ENCODE measurements at places on chromosomes 5 and 9.

DNA sequence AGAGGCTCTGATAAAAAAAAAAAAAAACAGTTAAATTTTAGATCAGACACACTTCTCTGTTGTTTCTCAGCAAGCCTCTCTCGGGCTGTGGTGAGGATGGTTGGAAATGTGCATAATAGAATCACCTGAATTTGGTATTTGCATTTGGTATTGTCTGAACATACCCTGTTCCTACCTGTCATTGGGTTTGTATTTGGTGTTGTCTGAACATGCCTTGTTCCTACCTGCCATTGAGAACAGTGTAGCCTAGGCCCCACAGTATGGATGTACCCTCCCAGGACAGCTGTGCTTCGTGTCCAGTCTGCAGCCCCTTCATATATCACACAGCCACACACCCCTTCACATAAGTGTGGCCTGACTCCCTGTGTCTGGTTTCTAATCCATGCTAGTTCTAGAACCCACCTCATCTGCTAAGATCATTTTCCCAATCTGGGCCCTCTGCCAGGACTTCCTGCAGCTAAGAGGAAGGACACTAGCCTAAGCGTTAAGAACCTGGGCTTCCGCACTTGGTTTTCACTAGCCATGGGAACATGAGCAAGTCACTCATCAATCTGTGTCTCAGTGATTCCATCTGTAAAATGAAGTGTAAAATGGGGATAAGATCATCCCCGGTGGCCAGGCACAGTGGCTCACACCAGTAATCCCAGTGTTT lies 49.2 kb downstream of the ITGA2 start:
- ATAC-seq, result no peak

DNA sequence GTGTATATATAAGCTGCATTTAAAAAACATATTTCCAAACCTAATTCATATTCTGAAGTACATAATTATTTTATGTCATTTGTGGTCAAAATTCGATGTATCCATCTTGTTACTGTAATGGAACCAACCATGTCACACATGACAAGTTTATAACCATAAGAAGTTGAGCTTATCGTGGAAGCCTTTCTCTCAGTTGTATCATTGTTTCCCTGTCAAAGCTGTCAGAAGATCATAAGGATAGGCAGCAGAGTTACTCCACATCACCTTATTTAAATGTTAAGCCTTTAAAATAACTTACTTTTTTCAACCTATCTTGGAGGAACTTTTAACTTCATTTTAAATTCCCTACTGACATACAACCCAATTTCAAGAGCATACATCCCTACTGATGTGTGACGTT lies 841.5 kb downstream of the PTPRD start:
- ATAC-seq, result no peak

- ATAC-seq, result no peak
Measured at GRCh38 chr5:77599679-77600078, 38.8 kb downstream of the OTP start.

DNA sequence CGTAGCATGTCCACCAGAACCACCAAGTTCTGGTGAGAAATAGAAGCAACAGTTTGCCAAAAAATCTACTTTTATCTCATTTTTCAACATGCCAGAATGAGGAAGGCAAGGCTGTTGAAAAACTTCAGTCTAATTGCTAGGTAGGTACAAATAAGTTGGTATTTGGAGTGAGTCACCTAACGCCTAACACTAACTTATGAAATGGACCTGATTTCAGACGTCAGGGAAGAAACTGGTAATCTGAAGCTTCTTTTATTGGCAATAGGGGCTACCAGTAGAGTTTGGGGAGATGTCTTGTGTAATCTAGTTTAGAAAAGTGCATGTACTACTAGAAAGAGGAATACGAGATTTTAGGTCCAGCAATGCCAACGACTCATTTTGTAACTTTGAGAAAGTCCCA lies 4.4 kb upstream of the PDE6A start:
- no peak for ATAC-seq

GRCh38 chr9:86830356-86830755 lies 117.0 kb downstream of the GAS1 start:
- no peak for ATAC-seq

GRCh38 chr9:136521537-136521936 lies 24.3 kb downstream of the NOTCH1 start:
- no peak for ATAC-seq

GRCh38 chr9:130995086-130996011 lies 13.6 kb upstream of the LAMC3 start:
- no peak for ATAC-seq

GRCh38 chr9:125043631-125044030 lies 99.7 kb downstream of the SCAI start:
- no peak for ATAC-seq

DNA sequence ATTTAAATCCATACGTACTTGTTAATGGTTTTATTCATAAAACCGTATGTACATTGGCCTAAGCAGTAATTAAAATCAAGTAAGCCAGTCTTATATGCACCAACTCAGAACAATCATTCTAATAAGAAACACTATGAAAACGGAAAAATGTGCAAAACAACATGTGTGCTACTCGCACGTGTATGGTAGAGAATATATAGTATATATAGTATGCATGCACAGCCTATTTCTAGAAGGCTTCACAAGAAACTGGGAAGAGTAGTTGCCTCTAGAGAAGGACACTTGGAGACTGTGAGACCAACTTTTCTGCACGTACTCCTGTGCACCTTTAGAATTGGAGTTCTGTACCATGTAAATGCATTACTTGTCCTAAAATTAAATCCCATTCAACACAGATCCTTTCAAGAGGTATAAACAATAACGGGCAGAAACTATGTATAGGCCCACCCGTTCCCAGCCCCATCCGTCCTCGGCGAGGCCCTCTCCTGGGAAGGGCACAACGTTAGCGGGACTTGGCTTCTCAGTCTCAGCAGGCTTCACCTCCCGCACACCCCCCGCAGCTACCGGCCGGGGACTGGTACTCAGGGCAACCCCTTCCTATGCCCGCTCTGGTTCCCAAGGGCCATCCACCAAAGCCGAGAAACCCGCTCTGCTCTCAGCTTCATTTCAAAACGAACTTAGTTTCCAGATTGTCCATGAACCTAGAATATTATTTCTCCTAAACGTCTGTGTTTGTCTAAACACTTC lies 2.0 kb downstream of the CDC14B start:
- no peak for ATAC-seq

- no peak for ATAC-seq
Measured at GRCh38 chr5:96297290-96297689, 135.8 kb downstream of the PCSK1 start.

DNA sequence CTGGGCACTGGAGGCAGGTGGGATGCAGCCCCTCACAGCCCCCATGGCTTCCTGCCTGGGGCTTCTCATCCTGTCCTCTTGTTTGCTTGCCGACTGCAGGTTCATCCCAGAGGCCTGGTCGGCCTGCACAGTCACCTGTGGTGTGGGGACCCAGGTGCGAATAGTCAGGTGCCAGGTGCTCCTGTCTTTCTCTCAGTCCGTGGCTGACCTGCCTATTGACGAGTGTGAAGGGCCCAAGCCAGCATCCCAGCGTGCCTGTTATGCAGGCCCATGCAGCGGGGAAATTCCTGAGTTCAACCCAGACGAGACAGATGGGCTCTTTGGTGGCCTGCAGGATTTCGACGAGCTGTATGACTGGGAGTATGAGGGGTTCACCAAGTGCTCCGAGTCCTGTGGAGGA lies 232.7 kb downstream of the ADAMTSL1 start:
- no peak for ATAC-seq

- ATAC-seq, result no peak
Measured at GRCh38 chr9:92589923-92590322, 54.1 kb upstream of the ECM2 start.

DNA sequence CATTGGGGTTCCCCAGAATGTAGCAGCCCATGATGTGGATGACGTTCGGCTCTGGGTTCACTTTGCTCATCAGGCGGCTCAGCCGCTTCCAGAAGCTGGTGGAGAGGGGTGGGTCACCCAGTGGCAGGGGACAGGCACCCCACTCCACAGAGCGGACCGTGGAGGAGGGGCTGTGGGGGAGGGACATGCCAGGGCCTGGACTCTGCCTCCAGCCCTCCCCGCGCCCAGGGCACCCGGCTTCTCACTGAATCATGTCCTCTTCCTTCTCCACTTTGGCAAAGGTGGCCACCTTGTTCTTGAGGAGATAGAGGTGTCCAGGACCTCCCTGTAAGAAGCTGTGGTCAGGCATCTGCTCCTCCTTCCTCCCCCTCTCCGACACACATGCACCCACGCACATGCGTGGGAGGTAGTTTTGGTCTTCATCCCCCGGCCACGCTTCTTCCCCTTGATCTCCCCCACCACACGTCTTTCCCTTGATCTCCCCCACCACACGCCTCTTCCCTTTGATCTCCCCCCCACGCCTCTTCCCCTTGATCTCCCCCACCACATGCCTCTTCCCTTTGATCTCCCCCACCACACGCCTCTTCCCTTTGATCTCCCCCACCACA lies 8.9 kb upstream of the ENTPD8 start:
- ATAC-seq, result no peak

GRCh38 chr5:34833976-34834793 lies 4.8 kb upstream of the TTC23L start:
- no peak for ATAC-seq

DNA sequence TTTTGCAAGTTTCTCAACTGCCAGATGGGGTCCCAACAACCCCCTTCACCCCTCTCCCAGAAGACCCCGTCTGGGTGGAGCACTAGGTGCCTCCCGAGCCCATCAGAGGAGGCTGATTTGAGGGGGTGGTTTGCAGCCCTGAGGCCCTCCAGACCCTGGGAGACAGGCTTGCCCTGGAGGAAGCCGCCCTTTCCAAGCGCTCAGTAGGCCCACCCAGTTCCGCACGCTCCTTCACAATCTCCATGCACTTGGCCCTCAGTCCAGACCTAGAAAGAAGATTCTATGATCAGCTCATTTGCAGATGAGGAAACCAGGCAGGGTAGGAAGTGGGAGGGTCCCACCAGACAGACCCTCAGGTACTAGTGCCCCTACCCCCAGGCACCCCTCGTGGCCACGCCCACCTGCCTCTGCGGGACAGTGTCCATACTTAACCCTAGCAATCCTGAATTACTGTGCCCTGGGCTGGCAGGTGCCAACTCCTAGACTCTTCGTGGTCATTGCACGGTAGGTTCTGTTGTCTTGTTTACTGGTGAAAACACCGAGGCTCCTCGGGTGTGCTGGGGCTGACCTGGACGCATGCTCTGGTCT lies 22.3 kb downstream of the OR2V1 start:
- no peak for ATAC-seq

- no peak for ATAC-seq
Measured at GRCh38 chr9:15253197-15253596, 53.8 kb downstream of the TTC39B start.

- no peak for ATAC-seq
Measured at GRCh38 chr9:20369391-20369790, 252.9 kb downstream of the MLLT3 start.

- no peak for ATAC-seq
Measured at GRCh38 chr5:17204133-17204489, 13.3 kb upstream of the BASP1 start.

- peak; percentile 36 for ATAC-seq
Measured at GRCh38 chr5:144187699-144188294, 17.1 kb downstream of the KCTD16 start.

- ATAC-seq, result no peak
Measured at GRCh38 chr5:167049771-167050567, 1241.5 kb upstream of the WWC1 start.

DNA sequence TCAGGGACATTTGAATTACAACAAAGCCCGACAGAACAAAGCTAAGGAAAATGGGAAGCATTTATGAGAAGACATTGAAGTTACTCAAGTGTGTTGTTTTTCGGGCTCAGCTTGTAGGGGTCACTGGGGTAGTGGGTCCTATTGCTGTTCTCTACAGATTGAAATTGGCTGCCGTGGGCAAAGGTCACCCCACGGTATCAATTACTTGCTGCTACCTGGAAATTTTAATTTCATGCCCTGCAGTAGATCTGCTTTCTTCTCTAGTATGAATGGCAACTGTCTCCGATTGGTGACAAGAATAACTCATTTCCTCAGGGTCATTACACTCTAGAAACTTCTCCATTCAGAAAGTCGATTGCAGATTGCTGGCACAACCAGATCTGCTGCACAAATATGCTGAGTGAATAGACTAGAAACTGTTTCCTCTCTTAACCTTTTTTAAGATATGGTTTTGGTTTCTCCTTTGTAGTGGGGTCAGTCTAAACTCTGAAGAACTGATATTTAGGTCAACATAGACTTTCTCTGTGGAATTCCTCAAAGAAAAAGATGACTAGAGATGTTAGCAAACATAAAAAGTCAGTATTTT lies 454.1 kb downstream of the ARHGEF28 start:
- no peak for ATAC-seq

GRCh38 chr9:37340961-37341360 lies 81.5 kb upstream of the GRHPR start:
- no peak for ATAC-seq

- ATAC-seq, result no peak
Measured at GRCh38 chr5:116409591-116410296, 164.9 kb downstream of the SEMA6A start.

GRCh38 chr5:140362875-140363630 lies 3.1 kb downstream of the SLC4A9 start:
- peak; percentile 92 for ATAC-seq

GRCh38 chr5:14373685-14374084 lies 207.9 kb upstream of the OTULINL start:
- no peak for ATAC-seq

- ATAC-seq, result no peak
Measured at GRCh38 chr5:113435575-113435974, 786 bp upstream of the TSSK1B start.

DNA sequence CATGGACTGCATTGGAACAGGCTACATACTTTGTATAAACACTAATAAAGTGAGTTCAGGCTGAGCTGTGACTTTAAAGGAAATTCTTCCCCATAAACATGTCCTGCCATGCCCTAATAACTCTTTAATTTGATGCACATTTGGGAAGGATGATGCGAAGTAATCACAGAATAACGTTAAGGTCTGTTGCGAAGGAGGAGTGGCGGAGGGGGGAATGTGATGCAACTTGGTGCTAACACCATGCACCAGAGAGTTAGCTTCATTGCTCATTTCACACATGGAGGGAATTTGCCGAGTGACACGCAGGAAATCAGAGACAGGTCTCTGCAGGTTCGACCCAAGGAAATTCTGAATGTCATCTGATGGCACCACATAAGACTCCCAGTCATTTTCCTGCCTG lies 32.9 kb downstream of the SLIT3 start:
- ATAC-seq, result no peak

Measured in activated CD4-positive, CD25-positive, alpha-beta regulatory T cell treated with anti-CD3 and anti-CD28 coated beads, Interleukin-2, amount 50 U/mL, for 24 hours (primary cell).